ENCODE measurements at places on chromosomes 5 and 9.

DNA sequence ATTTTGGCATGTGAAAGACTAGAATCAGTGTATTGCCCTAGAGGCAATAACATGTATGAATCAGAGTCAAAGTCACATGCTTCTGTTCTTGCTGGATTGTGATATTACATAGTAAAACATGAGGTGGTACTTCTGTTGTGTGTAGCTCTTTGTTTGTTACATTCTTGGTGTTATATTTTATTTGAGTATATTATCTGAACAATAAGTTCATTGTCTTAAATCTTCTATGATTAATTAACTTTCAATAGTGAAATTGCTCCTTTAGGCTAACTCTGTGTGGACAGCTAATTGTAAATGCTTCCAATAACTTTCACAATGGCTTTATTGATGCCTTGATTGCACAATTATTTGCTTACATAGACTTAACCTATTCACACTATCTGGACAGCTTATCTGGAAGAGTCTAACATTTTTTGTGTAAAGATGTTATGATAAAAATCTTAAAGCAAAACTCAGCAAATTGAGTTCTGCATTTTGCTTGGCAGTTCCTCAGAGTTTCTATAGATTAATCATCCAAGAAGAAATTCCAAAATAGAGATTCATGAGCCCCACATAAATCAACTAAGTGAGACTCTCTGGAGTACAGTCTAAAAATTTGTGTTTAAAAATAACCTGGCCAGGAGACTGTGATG lies 239.6 kb upstream of the TUSC1 start:
- DNase-seq, result no peak

DNA sequence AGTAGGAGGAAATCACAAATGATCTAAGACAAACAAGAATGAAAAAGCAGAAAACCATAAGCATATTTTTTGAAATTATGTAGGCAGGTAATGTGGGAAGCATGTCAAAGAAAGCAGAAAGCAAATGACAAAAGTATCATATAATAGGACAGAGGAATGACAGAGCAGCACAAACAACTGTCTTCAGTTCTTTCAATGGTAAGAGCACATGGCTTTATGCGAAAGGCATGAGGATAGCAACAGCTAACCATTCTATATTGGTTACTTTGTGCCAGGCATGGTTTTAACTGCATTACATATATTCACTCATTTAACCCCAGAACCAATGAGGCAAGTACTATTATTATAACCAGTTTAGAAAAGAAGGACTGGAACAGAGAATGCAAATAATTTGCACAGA lies 137.4 kb downstream of the FBXL7 start:
- no peak for DNase-seq

DNA sequence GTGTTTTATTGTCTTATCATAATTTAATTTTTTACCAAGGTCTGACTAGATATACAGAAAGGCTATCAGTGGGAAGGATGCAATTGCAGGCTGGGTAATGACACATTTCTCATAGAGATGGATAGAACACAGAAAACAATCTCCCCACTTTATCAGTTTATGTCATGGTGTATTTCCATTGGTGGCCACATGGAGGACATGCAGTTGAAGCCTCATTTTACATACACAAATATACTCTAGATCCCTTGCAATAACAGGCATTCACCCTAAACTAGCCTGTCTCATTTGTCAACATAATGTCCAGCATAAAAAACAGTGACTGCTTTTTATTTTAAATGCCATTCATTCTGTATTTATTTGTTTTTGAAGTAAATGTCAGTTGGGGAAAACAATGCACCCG lies 526.3 kb downstream of the GABRG2 start:
- no peak for DNase-seq

GRCh38 chr5:17186256-17186655 lies 31.2 kb upstream of the BASP1 start:
- no peak for DNase-seq

DNA sequence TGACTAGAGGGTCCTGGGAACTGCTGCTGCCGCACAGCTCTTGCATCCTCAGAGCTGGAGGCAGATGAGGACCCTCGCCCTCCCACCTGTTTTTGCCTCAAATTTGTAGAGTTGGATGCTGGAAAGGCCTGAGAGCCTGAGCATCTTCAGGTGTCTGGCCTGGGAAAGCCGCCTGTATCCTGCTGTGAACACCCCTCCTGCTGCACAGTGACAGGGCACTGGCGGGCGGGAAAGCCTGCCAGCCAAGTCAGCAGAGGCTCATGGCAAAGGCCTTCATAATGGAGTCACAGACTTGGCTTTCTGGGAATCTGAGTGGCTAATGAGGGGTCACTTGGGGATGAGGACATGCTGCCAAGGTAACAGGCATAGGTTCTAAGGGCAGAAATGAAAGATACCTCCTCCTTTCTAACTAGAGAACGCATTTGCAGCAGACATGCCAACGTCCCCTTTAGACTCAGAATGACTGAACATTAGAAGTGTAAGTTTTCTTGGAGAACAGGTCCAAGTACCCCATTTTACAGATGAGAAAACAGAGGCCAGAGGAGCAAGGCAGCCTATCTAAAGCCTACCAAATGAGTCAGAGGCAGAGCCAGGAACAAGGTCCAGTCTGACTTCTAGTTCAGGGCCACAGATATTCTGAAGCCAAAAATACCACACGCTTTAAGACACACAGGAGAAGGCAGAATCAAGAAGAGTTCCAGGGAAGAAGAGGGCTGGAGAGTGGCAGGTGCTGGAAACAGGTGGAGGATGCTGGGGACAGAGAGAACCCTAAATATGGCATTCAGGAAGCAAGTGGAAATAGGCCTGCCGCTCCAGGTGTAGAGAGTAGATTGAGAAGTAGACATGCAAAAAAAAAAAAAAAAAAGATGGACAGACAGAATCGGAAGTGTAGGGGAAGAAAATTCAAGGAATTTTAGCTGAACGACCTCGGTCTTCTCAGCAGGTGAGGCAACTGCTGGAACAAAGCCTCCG lies 44.1 kb downstream of the EPB41L4B start:
- no peak for DNase-seq

DNA sequence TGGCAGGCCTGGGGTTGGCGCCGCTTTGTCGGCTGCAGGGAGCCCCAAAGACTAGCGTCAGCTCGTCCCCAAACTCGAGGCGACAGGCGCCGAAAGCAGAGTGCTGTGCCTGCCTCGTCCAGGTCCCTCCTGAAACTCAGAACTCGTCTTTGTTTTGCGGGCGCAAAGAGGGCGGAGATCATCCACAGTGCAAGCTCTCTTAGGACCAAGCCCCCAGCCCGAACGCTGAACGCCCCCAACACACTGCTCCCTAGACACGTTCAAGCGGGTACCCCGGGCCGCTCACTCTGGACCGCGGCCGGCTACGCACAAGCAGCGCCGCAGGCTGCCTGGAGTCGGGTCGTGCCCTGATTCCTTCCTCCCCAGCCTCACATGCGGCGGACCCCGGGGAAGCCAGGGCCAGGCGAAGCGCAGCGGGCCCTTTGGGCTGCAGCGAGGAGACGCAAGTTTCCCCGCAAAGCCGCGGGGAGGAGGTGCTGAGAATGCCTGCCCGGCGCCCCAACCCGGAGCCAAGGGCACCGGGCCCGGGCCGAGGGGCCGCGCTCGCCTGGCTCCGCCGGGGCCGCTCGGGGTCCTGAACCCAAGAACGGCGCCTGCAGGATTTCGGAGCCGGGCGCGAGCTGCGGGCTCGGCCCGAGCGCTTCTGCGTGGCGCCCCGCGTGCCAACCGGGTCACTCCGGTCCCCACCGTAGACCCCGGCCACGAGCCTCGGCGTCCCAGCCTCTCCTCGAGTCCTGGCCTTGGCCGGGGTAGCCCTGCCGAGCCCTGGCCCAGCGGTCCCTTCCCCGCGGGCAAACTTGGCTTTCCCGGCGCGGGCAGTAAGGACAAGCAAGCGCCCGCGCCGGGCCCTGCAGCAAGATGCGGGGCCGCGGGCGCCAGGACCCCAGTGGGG lies 738 bp downstream of the FSTL4 start:
- DNase-seq, result no peak

Measured in HTR-8/SVneo (cell line).